ENCODE measurements at places on chromosomes 5 and 9. TPM values are rescaled to one million over a fixed set of nuclear protein-coding genes. Genes with fewer than 3 reads are reported as not detected.

Gene PCDHB3
- total RNA-seq: 1.4 TPM

Gene GLDC
- not detected for total RNA-seq

DNA sequence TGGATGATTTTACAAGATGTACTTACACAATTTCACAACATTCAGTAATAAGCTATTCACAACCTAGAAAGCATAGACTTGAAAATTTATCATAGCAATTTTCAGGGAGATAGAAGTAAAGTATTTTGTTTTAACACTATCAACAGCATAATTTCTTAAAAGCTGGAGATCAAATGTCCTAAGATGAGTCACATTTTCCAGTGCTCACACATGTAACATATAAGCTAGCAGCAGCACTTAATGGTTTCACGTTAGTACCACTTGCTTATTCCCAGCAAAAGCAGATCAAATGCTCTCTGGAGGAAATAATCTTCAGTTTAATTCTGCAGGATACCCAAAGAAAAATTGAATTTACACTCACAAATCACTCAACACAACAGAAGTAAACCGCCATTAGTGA, 6.5 kb downstream of the OR13C8 start:
- no peak for DNase-seq

- DNase-seq: no peak
Measured at GRCh38 chr5:84091127-84091799, 293.4 kb downstream of the EDIL3 start.

DNA sequence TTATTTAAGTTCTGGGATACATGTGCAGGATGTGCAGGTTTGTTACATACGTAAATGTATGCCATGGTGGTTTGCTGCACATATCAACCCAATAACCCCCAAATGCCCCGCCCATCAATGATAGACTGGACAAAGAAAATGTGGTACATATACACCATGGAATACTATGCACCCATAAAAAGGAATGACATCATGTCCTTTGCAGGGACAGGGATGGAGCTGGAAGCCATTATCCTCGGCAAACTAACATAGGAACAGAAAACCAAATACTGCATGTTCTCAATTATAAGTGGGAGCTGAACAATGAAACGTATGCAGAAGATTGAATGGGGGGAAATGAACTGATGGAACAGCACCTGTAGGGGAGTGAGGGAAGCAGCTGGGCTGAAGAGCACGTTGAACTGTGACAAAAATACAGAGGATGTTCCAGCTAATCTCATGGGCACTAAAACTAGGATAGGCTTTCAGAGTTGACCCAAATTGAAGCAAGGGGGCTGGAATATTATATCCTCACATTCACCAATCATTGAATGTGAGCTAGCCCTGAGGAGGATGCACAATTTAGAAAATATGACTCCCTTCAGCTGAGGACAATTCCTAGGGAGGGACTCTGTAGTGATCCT, 70.5 kb upstream of the OSMR start:
- DNase-seq: no peak

Gene DEPDC1B
- total RNA-seq: 0.27 TPM

DNA sequence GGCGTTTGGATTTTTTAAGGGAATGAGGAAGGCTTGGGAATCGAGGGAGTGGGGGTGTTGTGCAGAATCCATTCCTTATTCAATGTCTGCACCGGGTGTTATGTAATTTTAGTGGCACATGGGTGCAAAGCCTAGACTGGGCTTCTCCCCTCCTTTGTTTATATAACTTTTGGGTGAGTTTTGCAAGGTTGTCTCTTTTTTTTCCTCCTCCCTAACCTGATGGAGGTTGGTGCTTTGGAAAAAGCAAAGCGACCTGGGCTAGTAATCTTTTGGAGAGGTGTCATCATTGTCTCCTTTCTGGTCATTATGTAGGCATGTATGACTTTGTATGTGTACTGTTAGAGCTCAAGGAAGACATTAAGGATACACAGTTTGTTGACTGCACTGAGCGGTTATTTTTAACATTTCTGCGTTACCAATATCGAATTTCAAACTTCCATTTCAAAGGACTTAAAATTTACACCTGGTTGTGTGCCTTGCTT, 3.1 kb downstream of the SMARCA2 start:
- no peak for DNase-seq

Gene DDX31
- 3.8 TPM for total RNA-seq

- DNase-seq: no peak
Measured at GRCh38 chr9:77996696-77997095, 34.9 kb downstream of the GNAQ start.

All from Right ventricle myocardium superior (tissue), 1 donor.